ENCODE measurements at places on chromosomes 16 and 17. TPM values are rescaled to one million over a fixed set of nuclear protein-coding genes. Genes with fewer than 3 reads are reported as not detected.
A peak's percentile ranks its signal among the peaks of the same experiment; 100 is the strongest.

SHMT1 gene
- 19.3 TPM for total RNA-seq

DNA sequence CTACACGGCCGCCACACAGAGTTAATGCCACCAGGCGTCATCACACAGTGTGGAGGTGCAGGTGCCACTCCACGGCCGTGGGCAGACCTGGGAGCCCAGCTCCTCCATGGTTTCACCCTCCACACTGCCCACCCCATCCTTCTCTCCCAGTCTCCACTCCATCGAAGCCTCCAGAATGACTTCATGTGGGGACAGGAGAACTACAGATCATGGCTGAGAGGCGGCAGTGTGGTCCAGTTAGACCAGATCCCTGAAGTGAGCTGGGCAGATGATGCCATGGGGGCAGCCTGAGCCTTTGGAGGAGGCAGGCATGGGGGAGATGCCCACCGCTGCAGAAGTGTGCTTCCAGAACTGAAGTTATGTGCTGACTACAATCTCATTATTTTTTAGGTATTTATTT, 38.0 kb upstream of the FAAP100 start:
- DNase-seq = no peak

- no peak for DNase-seq
Measured at GRCh38 chr17:41825175-41825845, 10.7 kb downstream of the NT5C3B start.

EFNB3 gene
- total RNA-seq = 1.3 TPM

DNA sequence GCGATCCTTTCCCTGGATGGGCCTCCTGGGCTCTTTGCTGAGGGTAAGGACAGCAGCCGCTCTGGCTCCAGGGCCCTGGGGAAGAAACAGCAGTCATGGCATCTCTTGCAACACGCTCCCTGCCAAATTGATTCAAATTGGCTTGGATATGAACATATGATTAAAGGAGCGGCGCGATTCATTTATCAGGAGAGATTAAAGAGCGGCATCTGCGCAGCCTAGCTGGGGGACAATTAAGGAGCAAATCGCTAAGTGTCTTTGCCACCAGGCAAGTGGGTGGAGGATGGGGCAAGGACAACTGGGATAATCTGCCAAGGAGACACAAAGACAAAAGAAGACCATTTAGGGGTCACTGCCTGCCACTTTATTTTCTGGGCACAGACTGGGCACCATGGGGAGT, 27.8 kb downstream of the PIPOX start:
- DNase-seq = no peak

GRCh38 chr17:35808240-35808961, 883 bp upstream of the TAF15 start:
- peak; percentile 6 for DNase-seq

DNA sequence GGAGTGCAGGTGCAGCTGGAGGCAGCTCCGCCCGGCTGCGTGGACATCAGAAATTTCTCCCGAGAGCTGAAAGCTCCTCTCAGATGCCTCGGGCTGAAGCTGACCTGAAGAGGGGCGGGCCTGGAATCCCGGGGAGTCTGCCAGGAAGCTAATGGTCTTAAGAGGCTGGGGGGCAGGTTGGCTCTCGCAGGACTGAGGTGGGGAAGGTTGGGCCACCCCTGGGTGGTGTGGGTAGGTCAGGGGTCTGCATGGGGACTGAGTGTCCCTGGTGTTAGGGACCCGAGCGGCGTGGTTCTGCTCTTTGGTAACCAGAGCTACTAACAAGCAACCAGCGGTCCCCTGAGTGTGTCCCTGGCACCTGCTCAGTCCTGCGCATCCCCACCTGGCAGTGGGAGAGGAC, 3.5 kb downstream of the CHMP6 start:
- no peak for DNase-seq

GRCh38 chr16:4514606-4515005, 24.0 kb downstream of the CDIP1 start:
- no peak for DNase-seq

KRT23 gene
- total RNA-seq = 0.20 TPM

ABCA6 gene
- total RNA-seq = not detected

KRTAP9-8 gene
- total RNA-seq = not detected

- no peak for DNase-seq
Measured at GRCh38 chr17:3973495-3974137, 9.4 kb upstream of the ATP2A3 start.

DNA sequence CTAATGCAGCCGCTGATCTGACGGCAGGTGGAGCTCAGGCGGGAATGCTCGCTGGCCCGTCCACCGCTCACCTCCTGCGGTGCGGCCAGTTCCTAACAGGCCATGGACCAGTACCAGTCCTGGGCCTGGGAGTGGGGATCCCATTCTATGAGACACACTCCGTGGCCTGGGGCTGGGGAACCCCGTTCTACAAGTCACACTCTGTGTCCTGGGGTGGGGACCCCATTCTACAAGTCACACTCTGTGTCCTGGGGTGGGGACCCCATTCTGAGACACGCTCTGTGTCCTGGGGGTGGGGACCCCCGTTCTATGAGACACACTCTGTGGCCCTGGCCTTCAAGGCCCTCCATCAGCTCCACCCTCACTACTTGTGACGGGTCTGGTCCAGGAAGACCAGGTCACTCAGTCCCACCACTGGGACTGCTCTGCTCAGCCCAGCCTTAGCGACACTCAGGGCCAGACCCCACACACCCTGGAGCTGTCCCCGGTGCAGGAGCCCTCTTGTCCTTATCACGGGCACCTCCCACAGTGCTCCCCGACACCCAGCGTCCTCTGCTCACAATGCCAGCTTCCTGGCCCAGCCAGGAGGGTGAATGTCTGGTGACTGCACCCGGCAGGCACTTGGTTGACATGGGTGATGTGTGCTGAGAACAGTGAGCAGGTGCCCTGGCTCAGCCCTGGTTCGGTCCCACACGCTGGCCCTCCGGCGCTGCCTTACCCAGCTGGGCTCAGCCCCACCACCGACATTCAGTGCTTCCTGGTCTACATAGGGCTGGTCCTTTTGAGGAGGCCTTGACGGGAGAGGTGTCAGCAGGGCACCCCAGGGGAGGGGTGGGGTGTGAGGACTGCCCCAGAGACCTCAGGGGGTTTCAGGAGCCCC, 89.1 kb downstream of the TBC1D16 start:
- no peak for DNase-seq

DNA sequence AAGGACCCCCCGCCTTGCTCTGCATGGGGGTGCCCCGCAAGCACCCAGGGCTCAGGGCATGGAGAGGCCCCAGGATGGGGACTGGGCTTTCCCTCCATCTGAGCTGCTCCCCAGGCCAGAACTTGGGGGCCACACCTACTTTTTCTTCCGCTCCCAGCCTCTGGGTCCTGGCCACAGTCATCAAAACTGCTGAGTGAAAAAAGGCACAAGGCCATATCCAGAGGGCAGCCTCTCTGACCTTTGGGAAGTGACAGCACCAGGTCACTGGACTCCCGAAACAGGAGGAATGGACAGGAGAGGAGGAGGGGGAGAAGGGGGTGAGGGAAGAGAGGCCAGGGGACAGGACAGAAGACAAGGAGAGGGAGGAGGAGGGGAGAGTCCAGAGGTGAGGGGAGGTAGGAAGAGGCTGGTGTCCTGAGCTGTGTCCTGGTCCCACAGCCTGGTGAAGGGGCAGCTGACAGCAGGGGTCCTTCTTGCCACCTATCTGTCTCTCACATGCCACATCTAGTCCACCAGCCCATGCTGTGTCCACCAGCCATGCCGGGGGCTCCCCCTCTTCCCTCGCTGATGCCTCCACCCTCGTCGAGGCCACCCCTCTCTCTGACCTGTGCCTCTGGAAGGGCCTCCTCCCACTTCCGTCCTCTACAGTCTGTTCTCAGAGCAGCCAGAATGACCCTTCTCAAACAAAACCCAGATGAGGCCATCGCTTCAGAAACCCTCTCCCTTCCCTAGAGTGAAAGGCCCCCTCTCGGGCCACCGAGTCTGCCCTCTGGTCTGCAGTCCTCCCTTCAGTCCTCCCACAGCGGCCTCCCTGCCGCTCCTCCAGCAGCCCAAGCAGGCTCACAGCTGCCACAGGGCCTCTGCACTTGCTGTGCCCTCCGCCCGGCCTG, 73.9 kb upstream of the TOB1 start:
- no peak for DNase-seq

CDC6 gene
- total RNA-seq = 38.9 TPM

DNA sequence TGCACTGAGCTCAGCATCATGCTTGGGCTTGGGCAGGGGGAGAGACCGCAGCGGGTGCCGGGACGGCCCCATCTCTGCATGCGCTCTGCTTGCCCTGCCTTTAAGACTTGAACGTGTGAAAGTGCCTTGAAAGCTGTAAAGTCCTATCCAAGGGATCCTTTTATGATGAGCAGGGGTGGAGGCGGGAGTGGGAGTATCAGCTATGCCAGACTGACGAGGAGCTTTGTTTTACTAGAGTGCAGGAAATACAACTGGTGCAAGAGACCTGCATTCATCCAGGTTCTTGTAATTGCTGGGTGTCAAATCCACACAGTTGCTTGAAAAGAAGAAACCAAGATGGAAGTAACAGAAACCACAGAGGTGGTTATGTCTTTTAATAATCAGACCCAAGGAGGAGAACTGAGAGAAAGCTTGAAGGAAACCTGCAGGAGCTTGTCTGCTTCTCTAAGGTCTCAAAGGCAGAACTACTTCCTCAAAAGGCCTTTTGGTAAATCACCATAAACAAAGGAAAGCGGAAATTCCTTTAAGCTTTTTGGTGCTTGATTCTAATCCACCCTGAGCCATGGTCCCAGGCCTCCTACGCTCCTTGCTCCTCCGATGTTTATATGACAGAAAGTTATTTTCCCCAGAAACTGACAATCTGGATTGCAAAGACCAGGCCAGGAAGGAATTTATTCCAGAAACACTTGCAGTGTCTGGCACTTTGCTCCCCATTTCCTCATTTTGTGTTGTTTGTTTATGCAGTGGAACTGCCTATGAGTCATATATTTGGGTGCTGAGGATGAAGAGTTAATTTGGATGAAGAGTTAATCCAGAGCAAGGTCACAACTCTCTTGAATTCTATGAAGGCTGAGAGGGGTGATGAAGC, 51.3 kb upstream of the FBXO47 start:
- DNase-seq = no peak

GRCh38 chr17:80855948-80856862, 135.4 kb upstream of the CHMP6 start:
- DNase-seq = peak; percentile 98

GRCh38 chr16:27315333-27316037, 1.7 kb downstream of the IL4R start:
- peak; percentile 87 for DNase-seq

GRCh38 chr17:79262624-79263023, 188.0 kb downstream of the ENGASE start:
- DNase-seq = no peak

DNA sequence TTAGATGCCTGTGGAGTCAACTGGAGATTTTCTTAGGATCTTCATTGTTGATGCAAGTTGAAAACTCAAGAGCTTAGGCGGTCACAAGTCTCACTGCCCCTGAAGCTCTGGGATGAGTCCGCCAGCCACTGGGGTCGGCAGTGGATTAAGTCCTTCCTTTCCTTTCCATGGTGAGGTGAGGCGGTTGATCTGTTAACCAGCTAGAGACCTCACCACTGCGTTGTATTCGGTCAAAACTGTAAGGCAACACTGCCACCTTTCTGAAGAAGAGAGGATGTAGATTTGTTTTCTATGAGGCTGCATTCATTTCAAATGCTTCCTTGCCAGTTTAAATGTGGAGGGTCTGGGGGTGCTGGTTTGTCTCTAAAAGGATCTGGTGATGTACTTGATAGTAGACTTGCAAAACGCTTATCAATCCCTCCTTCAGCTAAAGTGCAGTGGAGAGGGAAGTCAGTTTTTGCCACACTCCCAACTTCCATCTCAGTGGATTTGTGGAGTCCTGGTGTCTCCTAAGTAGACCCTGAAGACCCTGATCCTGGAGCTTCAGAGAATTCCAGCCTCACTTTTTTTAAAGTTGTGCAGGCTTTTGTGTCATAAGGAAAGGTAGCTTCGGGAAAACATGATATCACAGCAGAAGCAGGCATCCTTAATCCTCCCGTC, 1.7 kb downstream of the MYOCD start:
- DNase-seq = peak; percentile 50

DNA sequence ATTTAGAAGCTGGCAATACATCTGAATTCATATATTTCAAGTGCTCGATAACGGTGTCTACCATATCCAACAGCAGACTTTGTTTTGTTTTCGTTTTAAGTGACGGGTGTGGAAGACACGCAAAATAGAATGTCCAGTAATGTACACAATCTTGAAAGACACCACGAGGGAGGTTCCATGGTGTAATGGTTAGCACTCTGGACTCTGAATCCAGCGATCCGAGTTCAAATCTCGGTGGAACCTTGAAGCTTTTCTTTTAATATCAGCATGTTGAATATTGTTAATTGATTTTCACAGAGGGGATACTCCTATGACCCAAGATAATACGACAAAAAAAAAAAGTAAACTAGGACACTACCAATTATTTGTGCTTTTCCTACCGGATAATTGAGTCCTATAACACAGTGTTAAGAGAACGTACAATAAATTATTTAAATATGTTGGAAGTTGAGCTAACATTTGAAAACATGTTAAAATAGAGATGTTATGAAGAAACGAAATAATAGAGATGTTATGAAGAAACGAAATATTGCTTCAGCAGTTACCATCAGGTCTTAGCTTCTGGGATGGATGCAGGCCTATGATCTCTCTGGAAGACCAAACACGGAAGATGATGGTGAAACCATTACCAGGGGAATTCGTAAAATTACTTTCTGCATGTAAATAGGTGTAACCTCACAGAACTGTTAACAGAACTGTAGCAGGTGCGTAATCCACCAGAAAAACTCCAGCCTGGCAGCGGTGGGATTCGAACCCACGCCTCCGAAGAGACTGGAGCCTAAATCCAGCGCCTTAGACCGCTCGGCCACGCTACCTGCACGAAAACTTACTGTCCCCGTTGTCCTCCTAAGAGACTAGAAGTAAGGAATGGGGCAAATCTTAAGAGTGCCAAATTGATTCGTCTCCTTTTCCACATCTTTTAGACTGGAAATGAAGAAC, 1.5 kb upstream of the ALOXE3 start:
- peak; percentile 85 for DNase-seq

DNA sequence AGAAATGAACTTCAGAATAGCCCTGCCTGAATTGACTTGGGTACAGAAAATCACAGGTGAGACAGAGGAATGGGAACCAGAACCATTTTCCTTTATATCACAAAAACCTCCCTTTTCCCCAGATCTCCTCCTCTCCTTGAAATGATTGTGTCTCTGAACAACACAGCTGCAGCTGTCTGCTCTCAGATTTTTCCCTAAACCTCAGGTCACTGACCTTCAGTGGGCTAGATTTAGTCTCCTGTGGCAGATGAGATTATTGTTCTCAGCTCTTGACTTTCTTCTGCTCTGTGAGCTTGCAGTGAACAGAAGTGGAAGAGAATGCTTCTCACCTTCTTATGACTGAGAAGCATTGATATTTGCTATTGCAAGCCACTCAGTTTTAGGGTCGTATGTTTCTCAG, 92.3 kb upstream of the FAM20A start:
- DNase-seq = peak; percentile 47

GRCh38 chr16:71669926-71670536, 44.0 kb downstream of the MARVELD3 start:
- DNase-seq = no peak

DNA sequence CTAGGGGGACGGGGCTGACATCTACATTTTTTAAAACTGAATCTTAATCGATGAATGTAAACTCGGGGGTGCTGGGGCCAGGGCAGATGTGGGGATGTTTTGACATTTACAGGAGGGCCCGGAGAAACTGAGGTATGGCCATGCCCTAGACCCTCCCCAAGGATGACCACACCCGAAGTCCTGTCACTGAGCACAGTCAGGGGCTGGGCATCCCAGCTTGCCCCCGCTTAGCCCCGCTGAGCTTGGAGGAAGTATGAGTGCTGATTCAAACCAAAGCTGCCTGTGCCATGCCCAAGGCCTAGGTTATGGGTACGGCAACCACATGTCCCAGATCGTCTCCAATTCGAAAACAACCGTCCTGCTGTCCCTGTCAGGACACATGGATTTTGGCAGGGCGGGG, 21.4 kb downstream of the ADAM11 start:
- DNase-seq = no peak

ERBB2 gene
- total RNA-seq = 11.5 TPM
